Right atrium auricular region (tissue), 2 donors: ENCODE measurements at places on chromosomes 6 and 20.

DNA sequence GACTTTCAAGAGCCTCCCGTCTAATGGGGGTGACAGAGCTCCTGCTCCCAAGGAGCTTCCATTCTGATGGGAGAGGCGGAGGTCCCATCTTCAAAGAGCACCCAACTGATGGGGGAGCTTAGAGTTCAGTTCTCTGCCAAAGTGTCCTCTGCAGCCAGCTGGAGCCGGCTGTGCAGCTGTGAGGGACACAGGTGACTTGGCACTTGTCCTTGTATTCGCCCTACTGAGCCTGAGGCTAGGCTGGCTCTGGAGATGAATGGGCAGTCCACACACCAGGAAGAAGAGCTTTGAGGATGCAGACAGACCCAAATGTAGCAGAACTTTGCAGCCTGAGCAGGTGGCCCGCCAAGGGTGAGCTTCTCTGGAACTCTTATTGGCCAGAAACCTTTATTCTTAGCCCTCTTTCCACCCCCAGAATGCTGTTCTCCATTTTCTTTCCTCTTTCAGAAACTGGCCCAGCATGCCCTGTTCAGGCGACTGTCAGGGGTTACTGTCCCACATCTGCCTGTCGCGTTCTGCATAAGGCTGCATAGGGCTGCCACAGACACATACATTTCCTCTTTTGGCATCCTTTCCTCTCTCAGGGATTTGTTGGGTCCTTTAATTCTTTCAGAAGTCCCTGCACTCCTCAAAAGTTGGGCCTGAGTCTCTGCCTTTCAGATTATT, 108.7 kb upstream of the LRFN2 start:
- DNase-seq: no peak

GRCh38 chr20:24675651-24676352, 206.4 kb downstream of the SYNDIG1 start:
- DNase-seq: no peak

DNA sequence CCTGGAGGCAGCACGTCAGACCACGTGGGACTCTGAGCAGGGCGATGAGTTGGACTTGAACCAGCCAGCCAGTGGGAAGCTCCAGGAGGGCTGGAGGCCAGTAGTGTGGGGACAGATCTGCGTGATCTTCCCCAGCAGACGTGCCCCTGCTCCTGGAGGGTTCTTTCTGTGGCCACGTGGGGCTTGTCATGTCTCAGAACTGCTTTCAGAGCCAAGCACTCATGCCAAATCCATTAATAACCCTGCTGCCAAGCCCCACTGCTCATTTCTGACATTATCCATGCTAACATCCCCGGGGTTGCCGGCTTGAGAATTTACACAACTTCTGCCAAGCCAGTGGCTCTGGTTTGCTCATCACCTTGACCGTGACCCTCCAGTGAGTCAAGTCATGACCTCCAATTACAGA, 38.3 kb downstream of the SIRPA start:
- peak; percentile 87 for DNase-seq

DNA sequence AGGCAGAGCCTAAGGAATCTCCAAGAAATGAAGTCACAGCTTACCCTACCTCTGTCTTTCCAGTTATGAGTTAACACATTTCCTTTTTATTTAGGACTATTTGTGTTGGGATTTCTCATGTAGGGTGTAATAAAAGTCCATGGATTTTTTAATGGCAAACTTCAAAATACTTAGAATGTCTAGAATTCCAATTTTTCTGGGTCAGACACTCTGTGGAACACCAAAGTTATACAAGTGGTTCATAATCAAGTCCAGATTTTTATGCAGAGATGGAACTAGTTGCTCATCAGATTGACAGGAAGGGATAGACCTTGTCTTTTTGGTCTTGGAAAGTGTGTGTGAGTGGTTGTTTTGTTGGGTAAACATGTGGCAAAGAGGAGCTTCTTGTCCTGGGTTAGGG, 303.5 kb upstream of the RNF24 start:
- DNase-seq: no peak

GRCh38 chr20:49595811-49596561, 28.0 kb upstream of the PTGIS start:
- DNase-seq: peak; percentile 68

DNA sequence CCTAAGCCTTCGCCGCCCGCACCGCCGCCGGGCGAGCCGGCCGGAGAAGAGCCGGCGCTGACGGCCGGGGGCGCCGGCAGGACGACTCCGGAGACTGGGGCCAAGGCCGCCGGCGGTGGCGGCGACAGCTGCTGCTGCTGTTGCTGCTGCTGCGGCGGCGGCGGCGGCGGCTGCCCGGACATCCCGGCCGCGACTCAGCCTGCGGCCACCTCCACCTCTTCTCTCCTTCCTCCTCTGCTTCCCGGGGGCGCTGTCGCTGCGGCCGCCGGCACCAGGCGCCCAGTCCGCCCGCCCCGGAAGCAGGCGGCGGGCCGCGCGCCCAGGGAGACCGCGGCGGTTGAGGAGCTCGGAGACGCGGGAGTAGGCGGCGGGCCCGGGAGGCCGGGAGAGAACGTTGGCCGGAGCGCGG, 307 bp downstream of the RANBP9 start:
- no peak for DNase-seq

DNA sequence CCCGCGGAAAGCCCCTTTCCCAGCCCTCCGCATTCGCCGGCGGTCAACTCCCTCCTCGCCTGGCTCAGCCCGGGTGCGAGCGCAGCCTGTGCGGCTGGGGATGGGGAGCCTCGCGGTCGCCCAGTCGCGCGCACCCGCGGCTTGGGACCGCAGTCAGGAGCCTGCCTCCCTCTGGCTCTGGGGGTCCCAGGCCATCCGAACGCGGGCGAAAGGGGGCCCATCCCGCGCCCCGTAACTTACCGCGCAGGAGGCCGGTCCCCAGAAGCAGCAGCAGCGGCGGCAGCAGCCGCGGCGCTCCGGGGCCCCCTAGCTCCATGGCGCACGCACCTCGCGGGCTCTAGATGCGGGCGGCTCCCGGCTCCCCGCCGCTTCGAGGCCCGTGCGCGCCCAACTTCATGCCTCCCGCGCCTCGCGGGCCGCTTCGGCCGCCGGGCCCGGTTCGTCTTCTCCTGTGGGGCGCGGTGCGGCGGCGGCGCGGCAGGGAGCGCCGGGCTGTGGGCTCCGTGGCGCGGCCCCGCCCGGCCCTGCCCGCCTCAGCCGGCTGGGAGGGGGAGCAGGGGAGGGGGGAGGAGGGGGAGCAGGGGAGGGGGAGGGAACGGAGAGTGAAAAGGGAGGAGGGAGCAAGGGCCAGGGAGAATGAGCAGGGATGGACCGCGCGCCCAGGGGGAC, at the start of gene CHRNA4:
Gene CHRNA4, minus strand, starts transcription at position 500 of the 669 bp plus-strand sequence. Its CDS starts 184 bp downstream, at position 316.
- DNase-seq: no peak

DNA sequence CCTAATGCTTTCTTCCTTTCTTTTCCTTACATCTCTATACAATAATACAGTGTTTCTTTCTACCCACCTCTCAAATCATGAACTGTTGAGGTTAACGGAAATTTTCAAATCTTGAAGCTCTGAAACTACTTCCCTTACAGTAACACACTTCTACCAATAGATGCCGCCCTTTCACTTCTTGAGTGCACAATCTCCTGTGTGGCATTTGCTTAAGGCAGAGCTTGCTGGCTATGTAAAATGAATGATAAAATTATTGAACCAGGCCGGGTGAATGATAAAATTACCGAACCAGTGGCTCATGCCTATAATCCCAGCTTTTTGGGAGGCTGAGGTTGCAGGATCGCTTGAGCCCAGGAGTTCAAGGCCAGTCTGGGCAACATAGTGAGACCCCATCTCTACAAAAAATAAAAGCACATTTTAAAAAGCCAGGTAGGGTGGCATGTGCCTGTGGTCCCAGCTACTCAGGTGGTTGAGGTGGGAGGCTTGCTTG, 56.8 kb downstream of the KCNS1 start:
- DNase-seq: no peak

DNA sequence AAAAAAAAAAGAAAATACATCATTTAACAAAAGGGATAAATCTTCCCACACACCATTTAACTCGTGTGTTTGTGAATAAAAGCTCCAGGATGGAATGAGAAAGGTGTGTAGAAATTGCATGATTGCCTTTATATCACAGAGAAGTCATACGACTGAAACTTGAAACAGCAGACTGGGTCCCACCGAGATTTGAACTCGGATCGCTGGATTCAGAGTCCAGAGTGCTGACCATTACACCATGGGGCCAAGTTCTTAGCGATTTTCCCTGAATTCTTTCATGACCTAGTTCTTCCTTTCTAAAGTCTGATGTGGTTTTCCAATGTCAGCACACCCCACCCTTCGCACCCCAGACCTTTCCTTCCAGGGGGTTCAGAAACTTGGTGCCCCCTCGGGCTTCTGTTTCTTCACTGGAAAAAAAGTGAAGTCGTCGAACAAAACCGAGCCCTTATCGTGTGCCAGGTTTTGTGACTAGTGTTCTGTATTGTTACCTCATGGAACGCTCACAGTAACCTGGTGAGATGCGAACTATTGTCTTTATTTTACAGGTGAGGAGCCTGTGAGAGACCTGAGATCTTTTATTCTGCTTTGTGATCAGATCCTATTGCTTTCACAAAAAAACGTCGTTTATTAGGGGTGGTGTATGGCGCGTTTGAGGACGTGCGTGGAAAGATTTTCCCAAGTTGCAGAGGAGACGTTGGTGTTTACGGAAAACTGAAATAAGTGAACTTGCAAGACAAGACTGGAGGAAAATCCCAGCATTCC, 120.8 kb downstream of the OR2B2 start:
- DNase-seq: peak; percentile 82

GRCh38 chr6:25428758-25429317, 149.7 kb downstream of the CARMIL1 start:
- no peak for DNase-seq

- DNase-seq: no peak
These were observed 70.3 kb downstream of the HIVEP2 start for GRCh38 chr6:142874676-142875075.

DNA sequence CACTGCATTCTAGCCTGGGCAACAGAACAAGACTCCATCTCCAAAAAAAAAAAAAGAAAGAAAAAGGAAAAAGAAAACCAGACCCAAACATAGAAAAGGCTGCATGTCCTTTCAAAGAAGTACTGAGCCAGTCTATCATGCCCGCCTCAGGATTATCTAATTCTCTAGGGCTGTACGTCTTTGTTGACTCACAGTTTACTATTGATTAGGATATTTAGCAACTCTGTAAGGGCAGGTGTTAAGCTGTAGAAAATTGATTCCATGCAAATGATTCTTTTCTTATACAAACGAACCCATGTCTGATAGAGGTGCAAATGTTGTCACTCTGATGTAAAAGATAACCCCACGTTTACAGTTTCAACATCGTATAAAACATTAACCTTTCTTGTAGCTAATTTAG, 209.0 kb downstream of the TTLL2 start:
- DNase-seq: no peak

GRCh38 chr20:59002874-59003399, 4.1 kb downstream of the CTSZ start:
- no peak for DNase-seq

DNA sequence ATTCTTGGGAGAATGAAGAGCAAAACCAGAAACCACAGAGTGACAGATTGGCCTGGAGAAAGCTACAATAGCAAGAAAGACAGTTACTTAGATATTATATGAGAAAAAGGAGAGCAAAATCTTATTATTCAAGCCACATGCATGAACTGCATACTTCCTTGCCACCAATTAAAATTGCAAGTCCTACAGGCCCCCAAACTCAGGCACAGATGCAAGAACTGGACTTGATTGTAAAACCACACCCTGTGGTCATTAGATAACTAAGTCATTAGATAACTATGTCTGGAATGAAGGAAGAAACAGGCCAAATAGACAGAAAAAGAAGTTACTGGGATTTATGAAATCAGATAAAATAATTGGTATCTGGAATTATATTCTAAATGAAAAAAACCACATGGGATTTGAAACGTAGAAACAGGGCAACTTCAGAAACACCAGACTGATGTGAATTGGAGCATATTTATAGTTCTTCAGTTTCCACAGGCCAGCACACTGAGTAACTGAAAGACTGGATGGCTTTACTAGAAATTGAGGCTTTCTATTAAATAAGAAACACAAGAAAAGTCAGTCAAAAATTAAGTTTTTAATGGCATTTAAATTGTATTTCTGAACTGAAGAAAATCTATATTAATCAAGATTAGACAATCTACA, 49.4 kb upstream of the CARMIL1 start:
- no peak for DNase-seq

- DNase-seq: no peak
These were observed 362.7 kb downstream of the THBS2 start for GRCh38 chr6:168890981-168891365.

- DNase-seq: no peak
These were observed 867 bp downstream of the EBF4 start for GRCh38 chr20:2693286-2694007.

DNA sequence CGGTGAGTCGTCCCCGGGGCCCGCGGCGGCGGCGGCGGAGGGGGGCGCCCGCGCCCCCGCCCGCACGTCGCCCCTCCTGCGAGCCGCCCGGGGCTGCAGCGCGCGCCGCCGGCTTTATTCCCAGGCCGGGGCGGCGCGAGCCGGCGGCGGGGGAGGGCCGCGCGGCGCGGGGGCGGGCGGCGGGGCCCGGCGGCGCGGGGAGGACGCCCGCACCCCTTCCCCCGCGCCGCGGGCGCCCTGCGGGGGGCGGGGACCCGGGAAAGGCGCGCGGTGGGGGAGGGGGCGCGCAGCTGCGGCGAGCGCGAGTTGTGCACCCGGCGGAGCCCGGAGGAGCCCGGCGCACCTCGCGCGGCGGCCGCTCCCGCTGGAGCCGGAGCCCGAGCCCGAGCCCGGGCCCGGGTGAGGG, 646 bp downstream of the HMGA1 start:
- no peak for DNase-seq

DNA sequence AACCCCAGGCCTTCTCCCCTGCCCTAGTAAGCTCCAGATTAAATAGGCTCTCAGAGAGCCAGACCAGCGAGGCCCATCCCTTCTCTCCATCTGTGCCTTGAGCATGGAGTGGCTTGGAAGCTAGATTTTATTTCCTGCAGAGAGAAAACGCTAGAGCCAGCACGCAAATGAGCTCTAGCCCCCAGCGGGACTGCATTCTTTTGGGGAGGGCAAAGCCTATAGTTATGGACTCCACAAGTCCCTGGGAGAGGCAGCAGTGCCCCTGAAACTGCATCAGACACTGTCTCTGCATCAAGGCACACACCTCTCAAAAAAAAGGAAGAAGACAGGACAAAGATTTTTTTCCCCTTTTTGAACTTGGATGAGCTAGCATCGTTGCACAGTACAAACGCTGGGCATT, 15.8 kb downstream of the FOXF2 start:
- DNase-seq: no peak

- DNase-seq: no peak
These were observed 336.0 kb upstream of the DEFB115 start for GRCh38 chr20:30921286-30922071.

DNA sequence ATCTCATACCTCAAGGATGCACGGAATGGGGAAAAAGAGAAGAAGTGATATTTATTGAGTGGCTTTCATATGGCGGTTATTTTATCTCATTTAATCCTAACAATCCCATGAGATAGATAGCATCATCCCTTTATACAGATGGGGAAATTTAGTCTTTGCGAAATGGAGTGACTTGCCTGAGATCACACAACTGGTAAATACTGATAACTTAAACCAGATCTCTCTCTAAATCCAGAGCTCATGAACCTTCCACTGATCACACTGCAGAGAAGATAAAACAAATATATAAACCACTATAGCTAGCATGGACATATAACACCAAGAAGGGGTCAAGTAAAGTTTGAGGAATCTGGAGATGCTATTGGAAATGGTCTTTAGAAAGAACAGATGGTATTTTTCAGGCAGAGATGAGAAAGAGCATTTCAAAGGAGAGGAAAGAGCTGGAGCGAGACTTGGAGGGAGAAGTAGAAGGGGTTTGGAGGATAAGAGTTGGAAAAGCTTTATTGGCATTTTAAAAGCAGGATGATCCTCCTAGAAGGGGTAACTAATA, 139.8 kb upstream of the TNFAIP3 start:
- no peak for DNase-seq
